CD4-positive, alpha-beta T cell treated with Interleukin-10 for 1 hour (primary cell): ENCODE measurements at places on chromosomes 1 and 21.
A peak's percentile ranks its signal among the peaks of the same experiment; 100 is the strongest.

DNA sequence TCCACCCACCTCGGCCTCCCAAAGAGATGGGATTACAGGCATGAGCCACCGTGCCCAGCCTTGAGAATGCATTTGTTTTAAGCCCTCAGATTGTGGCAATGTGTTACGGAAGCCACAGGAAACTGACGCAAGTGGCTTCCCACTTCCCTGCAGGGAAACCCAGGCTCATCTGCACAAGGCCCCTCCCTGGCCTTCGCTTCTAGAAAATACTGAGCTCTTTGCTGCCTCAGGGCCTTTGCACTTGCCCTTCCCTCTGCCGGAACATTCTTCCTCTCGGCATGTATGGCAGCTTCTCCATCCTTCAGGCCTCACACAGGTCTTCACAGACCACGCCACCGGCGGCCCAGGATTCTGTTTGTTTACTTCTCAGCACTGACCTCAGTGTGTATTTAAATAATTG, 137.0 kb upstream of the TMEM51 start:
- DNase-seq = no peak

DNA sequence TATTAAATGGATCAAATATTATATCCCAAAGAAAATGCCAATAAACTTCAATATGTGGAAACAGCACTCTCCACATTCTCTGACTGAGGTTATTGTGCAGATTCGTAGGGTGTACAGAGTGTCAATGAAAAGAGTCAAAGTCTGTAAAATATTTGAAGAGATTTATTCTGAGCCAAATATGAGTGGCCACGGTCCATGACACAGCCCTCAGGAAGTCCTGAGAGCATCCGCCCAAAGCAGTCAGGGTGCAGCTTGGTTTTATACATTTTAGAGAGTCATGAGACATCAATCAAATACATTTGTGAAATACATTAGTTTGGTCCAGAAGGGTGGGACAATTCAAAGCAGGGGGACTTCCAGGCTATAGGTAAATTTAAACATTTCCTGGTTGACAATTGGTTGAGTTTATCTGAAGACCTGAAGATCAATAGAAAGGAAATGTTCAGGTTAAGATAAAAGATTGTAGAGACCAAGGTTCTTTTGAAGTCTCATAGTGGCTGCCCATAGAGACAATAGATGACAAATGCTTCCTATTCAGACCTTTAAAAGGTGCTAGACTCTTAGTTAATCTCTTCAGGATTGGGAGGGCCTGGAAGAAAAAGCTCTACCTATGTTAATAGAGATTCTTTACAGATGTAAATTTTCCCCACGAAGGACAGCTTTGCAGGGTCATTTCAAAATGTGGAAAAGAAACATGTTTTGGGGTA, 569.5 kb downstream of the MATN1 start:
- DNase-seq = no peak

DNA sequence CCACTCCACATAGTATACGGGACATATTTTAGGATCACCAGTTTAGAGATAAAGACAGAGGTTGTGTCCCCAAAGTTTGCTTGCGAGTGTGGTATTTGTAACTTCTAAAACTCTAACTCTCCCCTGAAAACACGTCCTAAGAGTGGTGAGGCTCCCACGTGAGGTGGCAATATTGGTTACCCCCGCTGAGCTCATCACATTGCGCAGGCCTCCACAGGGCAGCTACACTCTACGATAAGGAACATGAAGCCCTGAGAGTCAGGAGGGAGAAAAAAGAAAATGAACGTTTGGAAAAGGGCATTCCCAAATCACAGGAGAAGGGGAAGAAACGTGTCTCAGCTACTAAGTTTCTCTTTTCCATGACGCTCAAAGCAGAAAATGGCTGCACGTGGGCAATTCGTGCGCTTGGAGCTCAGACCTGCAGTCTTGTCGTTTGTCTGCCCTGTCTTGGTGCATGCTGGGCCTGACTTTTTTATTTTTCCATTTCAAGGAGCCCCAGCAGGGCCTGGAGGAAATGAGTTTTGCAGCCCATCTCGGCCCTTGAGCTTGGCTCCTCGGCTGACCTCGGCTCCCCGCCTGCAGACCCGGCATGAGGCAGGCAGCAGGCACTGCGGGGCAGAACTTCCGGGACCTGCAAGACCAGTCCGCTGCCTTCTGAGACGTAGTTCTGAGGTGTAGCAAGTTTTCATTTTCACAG, 25.7 kb downstream of the ERG start:
- DNase-seq = no peak

DNA sequence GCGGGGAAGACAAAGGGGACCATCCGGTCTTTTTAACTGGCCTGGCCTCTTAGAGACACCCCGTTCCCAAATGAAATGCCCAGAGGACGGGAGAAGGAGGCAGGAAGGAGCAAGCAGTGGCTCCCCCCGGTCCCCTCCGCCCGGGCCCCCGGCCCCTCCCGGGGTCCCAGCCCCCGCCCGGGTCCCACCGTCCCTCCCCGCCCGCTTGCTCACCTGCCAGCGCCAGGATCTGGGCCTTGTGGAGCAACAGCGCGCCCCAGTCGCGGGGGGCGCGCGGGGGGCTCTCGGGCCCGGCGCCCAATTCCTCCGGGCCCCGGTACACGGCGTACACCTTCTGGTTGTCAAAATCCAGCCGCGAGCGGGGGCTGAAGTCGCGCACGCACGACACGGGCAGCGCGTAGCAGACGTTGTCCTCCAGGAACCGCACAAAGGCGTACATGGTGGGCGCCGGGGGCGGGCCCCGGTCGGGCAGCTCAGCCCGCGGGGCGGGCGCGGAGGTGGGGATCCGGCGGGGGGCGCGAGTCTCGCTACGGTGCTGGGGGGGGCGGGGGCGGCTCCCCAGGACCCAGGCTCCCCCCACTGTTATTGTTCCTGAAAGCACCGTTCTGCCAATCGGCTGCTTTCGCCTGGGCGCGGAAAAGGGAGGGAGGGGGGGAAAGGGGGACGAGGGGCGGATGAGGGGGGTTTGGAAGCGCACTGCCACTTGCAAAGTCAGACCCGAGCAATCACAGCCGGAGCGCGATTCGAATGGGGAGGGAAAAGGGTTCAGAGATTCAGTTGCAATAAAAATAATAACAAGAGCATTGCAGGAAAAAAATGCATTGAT, at the start of gene BEND5:
BEND5 (minus strand) TSS at position 499 of the 826 bp plus-strand sequence; CDS start at position 439, 60 bp downstream.
- peak; percentile 50 for DNase-seq

DNA sequence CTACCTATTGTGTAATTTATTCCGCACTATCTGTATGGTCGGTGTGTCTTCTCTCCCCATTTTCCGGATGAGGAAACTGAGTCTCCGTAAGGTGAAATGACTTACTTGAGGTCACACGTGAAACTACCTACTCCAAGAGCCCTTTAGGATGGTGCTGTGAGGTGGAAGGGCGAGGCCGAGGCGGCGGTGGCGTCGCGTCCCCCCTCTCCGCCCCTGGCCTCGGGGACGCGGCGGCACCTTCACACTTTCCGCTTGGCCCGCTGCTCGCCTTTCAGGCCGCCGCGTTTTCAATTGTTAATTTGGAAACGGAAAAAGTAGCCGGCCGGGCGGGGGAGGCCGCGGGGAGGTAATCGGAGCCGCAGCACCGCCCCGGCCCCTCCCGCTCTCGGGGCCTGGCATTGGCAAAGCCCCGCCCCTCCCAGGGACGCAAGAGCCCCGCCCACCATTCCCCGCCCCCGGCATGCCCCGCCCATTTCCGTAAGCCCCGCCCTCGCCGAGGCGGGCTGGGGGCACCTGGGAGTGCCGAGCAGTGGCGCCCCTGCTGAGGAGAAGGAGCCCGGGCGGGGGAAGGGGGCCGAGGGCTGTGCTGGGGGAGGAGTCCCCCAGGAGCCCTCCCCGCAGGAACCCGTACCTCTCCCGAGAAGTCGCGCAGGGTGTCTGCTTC, 18.6 kb downstream of the KCNQ4 start:
- DNase-seq = peak; percentile 91
